ENCODE measurements at places on chromosomes 2 and 18. TPM values are rescaled to one million over a fixed set of nuclear protein-coding genes. Genes with fewer than 3 reads are reported as not detected.

The SERPINB12 gene
- not detected for total RNA-seq

The TNFRSF11A gene
- total RNA-seq = 6.3 TPM

DNA sequence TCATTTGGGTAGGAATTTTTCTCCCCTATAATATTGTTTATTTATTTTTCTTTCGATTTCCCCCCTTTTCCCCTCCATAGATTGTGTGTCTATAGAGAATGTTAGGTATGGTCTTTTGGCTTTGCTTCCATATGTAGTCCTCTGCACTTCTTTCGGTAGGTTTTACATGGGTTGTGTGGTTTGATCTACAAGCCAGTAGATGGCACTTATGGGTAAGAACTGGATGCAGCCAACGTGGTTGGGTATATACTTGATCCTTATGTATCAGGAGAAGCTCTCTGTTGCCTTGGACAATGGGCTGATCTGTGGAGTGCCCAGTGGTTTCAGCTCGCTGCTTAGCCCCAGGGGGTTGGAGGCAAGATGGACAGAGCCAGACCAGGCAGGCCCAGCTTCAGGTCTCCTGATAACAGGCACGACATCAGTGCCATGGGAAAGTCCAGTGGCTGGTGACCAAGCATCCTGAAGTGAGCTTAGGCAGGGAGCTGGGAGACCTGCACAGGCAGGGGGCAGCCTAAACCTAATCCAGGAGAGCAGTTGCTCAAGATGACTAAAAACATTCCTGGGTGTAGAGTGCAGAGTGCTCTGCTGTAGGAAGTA is 488.3 kb downstream of the CCDC85A start:
- H3K27me3 ChIP-seq = no peaks in the 10 kb centered on the region
- H3K4me1 ChIP-seq = no peaks in the 10 kb centered on the region
- no peaks in the 10 kb centered on the region for H3K36me3 ChIP-seq
- no peak for DNase-seq
- H3K27ac ChIP-seq = no peak overlapping the region
- H3K4me3 ChIP-seq = no peak overlapping the region

The RPRM gene
- total RNA-seq = 2.1 TPM
